Breast epithelium (tissue), 4 donors: ENCODE measurements at places on chromosomes 6 and 20. TPM values are rescaled to one million over a fixed set of nuclear protein-coding genes. Genes with fewer than 3 reads are reported as not detected.

- DNase-seq, result no peak
These were observed 69.0 kb downstream of the DLL1 start for GRCh38 chr6:170221753-170222400.

DNA sequence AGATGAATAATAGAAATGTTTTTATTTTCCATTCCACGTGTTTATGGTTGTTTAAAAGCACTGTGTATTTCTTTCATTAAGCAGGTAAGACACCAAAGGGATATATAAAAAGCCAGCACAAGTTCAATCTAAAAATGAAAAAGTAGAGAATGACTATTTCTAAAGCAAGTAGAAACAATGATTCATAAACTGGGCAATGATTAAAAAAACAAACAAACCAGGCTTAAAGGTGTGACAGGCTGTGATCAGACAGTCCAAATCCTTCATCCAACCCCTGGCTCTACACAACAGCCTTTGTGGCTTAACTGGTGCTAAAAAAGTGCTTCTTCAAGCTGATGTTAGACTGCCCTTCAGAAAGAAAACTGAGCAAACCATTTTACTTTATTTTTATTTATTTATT is 45.7 kb upstream of the TSHZ2 start:
- no peak for DNase-seq

- DNase-seq, result no peak
These were observed 48.1 kb upstream of the BMP2 start for GRCh38 chr20:6719369-6719721.

DNA sequence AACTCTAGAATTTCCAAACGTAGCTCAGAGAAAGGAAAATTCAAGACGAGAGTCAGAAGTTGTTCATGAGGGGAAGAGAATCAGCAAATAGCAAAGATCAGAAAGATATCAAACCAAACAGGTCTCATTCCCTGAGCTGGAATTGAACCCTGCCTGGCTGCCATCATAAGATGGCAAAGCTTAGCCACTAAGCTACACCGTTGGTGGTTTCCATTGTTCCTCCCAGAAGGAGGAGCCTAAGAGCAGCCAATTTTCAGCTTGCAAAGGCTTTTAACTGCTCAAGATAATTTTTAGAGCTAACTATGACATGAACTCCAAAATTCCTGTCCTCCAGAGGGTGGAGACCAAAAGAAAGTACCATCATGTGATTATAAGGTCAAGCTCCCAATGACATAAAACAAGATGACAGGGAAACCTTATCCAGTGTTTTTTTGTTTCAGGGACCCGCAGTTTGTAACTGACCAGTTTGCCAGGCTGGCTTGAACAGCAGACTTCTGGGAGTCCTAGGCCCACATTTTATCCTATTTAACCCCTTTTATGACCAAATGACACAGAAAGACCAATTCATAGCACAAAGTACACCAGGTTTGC is 55.9 kb downstream of the COL11A2 start:
- no peak for DNase-seq

- no peak for DNase-seq
These were observed 78.3 kb upstream of the OPRM1 start for GRCh38 chr6:153960741-153961140.

Gene KHDC1L
- total RNA-seq, result not detected

DNA sequence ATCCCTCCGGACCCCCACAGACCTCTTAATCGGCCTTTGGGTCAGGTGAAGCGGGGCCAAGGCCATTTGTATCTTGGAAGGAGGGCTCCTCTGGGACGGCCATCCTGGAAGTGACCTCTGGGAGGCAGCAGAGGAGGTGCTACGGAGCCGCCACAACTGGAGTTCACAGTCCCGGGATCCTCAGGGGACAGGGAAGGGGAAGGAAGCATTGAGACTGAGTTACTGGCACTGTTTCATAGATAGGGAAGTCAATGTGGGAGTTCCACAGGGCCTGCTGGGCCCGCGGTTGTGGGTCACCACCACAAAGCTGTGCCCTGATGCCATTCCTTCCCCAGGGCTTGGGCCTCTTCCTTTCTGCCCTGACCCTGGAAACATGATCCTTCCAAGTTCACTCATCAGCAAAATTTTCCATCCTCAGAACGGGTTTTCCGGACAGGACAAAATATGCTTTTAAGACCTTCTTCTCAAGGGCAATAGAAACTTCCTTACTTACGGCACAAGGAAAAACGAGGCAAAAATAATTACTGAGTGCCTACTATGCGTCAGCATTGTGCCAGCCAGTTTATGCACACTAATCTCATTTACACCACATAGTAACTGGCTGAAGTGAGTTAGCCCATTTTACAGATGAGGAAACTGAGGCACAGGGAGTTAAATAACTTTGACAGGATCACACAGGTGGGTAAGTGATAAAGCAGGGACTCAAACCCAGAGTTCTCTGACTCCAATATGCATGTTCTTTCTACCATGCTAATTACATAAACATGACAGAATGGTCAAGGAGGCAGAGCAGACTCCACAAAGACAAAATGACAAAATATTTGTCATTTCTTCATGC is 143.8 kb downstream of the UNC5CL start:
- DNase-seq, result peak; percentile 61

GRCh38 chr20:51372176-51372803 is 170.2 kb downstream of the NFATC2 start:
- peak; percentile 65 for DNase-seq

Gene JPH2
- total RNA-seq, result 9.3 TPM

DNA sequence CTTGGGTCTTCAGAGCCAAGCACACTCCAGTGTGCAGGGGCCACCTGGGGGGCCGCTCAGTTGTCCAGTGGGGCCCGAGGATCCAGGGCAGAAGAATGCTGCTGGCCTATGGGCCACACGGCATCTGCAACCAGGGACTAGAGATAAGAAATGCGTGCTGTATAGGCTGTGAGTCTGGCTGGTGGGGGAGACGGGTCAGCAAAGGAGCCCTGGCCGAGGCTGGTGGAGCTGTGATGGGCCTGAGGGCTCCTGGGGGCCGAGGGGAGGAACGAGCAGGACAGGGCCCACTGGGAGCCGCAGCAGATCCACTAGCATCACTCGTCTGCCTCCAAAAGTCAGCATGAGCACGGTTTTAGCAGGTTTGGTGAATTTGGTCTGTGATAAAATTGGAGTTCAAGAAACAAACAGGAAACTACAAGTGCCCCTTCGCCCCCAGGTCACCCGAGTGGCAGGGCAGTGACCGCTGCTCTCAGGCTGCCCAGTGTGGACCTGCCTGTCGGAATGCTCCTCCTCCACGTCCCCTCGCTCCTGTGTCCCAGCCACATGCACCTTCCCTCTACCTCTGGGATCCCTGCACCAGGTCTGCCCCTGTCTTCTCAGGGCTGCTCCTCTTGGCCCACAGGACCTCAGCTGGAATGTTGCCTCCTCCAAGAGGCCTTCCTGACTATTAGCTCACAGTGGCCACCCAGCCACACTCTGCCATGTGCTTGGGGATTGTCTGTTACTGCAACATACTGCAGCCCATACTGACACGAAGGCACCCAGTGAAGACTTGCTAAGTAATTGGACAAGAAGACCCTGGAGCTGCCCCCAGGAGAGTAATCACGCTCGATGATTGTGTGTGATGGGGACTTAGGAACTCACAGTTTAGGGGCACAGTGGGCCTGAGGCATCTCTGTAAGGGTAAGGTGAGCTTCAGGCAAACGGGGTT is 10.9 kb downstream of the ACSS1 start:
- DNase-seq, result no peak

DNA sequence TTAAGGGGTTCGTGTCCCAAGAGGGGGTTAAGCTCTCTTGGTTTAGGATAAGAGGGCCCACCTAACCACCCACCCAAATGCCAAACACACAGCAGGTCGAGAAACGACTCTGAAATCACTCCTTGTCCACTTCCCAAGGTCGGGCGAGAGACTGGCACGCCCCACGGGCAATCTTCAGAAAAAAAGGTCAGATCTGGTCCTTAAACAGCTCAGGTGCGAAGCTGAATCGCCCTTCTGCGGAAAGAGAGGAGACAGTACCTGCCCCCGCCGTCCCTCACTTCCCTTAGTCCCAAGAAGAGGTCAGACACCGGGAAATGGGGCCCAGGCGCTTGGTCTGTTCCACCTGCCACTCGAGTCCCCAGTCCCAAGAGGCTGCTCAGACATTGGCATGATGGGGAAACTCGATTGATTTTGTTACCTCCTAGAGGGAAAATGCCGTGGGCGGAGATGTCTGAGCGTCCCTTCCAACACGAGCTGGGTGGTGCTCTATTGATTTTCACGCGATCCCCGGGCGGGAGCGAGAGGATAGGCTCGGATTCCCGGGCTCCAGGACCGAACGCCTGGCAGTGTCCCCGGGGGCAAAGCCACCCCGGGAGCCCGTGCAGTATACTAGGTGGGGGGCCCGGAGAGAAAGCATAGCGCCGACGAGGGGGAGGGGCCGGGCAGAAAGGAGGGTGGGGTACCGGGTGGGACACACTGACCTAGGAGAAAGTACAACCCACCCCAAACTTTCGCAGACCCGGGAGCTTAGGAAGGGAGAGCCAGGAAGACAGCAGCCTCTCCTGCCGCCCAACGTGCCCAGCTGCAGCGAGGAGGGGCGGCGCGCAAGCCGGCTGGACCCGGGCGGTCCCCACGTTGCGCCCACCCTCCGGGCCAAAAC is 1.1 kb upstream of the SAMD5 start:
- DNase-seq, result no peak

DNA sequence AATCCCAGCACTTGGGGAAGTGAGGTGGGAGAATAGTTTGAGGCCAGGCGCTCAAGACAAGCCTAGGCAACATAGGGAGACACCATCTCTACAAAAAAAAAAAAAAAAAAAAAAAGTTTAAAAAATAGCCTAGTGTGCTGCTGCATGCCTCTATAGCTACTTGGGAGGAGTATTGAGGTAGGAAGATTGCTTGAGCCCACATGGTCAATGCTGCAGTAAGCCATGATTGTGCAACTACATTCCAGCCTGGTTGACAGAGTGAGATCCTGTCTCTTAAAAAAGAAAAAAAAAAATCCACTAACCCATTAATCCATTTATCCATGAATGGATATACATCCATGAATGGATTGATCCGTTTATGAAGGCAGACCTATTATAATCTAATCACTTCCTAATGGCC is 1064.6 kb upstream of the EYS start:
- DNase-seq, result no peak

DNA sequence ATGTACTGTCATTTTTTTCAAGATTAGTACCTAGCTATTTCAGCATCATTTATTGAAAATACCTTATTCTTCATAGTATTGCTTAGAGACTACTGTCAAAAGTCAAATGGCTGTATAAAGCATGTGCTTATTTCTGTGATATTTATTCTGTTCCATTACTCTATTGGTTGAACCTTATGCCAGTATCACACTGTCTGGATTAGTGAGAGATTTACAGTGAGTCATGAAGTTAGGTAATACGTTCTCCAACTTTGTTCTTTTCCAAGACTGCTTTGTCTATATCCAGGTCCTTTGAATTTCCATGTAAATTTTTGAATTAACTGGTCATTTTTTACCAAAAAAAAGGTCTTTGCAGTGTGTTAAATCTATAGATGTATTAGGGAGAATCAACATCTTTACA is 18.6 kb upstream of the RNF217 start:
- DNase-seq, result no peak

Gene RAET1G
- not detected for total RNA-seq

DNA sequence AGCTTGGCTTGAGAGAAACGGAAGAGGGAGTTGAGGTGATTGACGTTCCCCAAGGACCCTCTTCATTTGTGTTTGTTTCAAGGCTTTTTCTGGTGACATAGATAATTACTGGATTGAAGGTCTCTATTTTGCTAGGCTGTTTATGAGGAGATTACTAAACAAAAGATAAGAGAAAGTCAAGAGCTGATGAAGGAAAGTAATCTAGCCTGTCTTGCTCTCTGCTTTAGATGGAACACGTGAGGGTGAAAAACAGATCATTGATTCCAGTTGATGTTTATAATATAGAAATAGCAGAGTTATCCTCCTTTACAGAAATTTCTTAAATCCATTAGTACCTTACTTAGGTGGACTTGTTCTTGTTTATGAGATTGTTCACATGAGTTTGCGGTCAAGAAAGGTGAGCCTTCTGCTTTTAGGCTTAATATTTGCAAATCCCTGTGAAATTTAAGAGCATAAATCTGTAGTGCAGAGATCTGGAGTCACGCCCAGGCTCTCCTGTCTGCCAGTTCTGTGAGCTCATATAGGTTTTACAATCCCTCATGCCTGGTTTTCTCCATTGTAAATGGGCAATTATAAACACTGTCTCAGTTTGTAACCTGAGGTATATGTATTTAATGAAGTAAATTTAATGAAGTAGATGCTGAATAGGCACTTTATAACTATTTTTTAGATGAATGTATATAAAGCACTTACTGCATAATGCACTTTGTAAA is 272.8 kb downstream of the NKAIN2 start:
- no peak for DNase-seq

Gene STMND1
- 2.5 TPM for total RNA-seq

Gene PTPN1
- total RNA-seq, result 29.2 TPM

DNA sequence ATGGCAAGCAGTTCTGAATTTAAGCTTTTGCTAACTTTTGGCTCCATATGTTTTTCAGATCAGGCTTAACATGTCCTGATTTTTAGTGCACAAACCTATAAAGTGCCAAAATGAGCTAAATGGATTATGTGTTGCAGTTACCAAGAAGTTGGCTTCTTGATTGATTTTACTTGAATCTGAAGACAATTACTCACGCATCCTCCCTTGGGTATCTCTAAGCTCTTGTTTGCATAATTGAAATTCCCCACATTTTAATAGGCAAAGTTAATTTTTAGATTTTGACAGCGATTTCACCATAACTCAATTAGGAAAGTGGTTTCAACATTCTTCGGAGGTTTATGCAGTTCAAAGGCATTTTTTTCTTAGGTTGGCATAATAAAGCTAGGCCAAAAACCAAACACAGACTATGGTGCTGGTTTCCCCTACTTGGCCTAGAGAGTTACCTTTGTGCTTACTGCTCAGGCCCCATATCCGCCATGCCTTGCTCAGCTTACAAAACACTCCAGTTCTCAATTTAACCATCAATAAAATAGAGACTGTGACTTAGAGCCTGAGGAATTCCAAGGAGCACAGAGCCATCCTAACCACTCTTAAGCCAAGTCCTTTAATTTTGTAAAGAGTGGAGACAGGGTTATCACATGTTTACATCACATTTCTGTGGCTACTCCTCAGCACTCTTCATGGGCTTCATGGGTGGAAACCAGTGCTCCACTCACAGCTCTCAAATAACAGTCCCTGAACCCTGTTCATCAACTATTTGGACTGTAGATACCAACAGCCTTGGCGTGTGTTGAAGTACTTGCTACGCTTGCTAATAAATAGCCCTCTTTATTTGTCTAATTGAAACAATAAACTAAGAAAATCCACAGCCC is 32.1 kb downstream of the LAMA4 start:
- no peak for DNase-seq
